ENCODE measurements at places on chromosomes 2 and 18.

DNA sequence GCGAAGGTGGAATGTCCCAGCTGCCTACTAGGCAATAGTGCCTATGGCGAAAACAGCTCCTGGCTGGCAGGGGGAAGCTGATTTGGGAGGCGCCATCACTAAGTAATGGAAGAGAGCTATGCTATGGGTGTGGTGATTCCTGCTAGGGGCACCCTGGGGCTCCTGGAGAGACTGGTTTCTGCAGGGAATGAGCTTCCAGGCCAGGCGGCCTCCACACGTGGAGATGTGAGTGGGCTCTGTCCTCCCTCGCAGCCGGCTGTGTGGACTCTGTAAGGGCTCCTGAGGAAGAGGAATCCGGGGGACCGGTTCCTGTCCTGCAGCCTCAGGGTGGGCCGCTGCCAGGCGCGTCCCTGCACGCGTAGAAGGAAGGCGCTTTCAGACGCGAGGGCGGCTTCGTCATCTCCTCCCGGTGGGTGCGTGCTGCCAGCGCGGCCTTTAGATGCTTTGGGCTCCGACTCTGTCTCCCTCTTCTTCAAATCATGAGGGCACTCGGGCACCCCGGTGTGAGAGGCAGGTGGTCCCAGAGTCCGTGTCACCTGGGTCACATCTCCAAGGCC, 55.5 kb upstream of the ANKRD62 start:
- no peak for DNase-seq

- DNase-seq, result no peak
Measured at GRCh38 chr18:79375441-79376154, 20.1 kb upstream of the NFATC1 start.

GRCh38 chr2:159292157-159292556, 5.7 kb upstream of the WDSUB1 start:
- no peak for DNase-seq

- DNase-seq, result no peak
Measured at GRCh38 chr2:233990261-233990798, 60.2 kb upstream of the SPP2 start.

All from NCI-H2107 (cell line).